ENCODE measurements at places on chromosomes 5 and 9. TPM values are rescaled to one million over a fixed set of nuclear protein-coding genes. Genes with fewer than 3 reads are reported as not detected.

- no peak for DNase-seq
Observed at GRCh38 chr9:16769291-16769690, 101.2 kb downstream of the BNC2 start.

DNA sequence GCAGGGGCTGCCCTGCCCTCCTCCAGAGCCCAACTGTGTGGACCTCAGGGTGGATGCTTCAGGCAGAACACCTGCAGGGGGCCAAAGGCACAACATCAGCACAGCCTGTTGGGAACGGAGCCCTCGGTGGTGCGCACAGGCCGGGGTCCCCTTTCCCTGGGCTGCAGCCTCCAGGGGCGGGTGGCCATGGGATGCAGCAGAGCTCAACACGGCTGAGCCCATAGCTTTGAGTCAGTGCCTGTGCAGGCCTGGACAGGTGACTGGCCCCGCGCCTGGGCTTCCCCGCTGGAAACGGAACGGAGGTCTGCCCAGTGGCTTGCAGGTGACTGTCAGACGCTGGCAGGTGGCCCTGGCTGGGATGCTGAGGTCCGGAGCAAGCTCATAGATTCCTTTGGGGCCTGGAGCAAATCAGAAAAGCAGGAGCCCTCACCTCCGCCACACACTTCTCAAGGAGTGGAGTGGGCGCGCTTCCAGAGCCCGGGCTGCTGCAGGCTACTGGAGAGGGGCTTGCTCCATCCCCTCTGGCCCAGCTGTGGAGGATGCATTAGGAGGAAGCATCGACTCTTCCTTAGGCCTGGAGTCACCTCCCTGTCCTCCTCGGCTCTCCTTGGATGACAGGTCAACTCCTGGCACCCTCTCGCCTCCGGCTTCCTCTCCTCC is 69.8 kb upstream of the RNU6ATAC start:
- DNase-seq, result no peak

DNA sequence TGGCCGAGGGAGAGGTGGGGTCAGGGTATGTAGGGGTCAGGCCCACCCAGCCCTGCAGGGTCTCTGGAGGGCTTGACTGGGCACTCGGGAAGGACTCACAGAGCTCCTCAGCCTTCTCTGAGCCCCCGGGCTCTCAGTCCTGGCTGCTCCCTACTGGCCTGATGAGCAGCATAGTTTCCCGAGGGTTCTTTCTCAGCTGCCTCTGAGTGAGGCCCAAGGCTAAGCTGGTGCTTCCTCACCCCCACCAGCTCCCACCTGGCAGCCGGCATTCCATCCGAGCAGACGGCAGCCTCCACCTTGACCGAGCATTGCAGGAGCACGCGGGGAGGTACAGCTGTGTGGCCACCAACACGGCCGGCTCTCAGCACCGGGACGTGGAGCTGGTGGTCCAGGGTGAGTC is 56.0 kb downstream of the HMCN2 start:
- no peak for DNase-seq

- no peak for DNase-seq
Observed at GRCh38 chr9:36974731-36975130, 59.3 kb downstream of the PAX5 start.

- DNase-seq, result no peak
Observed at GRCh38 chr9:2481216-2481615, 140.4 kb upstream of the VLDLR start.

DNA sequence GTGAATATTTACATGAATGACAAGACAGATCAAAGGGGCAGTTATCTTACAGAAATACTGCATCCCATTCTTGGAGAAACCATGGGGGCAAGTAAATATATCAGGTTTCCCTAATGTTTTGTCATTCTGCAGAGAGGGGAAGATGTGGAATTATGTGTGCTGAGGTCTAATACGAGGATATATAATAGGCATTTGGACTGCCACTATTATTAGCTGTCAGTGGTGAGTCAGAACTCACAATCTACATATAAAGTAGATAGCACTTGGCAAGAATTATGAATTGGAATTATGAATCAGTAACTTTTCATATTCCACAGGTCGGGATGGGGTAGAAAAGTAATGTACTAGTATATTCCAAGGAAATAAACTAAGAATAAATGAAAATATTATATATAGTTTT is 121.7 kb downstream of the GIN1 start:
- DNase-seq, result no peak

DNA sequence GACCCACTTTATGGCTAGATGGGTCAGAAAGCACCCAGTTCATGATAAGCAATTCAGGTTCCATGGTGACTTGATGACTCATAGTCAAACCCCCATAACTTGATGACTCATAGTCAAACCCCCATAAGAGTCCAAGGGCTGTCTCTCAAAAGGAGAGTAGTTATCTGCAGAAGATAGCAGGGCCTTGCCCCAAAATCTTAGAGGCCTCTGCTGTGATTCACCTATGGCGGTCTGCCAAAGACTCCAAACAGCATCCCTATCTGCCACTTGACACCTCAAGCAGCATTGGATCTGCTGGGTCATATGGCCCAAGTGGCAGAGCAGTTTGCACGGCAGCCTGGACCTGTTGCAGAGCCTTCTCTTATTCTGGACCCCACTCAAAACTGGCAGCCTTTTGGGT is 395.2 kb upstream of the KIF2A start:
- no peak for DNase-seq

DNA sequence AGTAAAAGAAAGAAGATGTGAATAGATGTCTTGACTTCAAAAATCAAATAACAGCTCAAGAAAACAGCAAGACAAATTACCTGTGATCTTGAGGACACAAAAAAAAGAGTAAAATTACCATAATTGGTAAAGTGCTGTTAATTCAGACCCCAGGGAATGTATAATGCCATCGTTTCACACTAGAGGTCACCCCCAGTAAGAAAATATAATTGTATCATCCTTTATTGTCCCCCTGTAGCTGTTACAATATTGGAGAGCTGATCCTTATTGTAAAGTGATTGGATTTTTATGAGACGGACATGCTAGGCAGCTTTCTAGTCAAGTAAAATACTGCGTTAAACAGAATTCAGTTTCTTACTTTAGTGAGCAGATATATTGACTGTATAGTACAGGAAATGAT is 377.0 kb downstream of the TLE1 start:
- DNase-seq, result no peak

DNA sequence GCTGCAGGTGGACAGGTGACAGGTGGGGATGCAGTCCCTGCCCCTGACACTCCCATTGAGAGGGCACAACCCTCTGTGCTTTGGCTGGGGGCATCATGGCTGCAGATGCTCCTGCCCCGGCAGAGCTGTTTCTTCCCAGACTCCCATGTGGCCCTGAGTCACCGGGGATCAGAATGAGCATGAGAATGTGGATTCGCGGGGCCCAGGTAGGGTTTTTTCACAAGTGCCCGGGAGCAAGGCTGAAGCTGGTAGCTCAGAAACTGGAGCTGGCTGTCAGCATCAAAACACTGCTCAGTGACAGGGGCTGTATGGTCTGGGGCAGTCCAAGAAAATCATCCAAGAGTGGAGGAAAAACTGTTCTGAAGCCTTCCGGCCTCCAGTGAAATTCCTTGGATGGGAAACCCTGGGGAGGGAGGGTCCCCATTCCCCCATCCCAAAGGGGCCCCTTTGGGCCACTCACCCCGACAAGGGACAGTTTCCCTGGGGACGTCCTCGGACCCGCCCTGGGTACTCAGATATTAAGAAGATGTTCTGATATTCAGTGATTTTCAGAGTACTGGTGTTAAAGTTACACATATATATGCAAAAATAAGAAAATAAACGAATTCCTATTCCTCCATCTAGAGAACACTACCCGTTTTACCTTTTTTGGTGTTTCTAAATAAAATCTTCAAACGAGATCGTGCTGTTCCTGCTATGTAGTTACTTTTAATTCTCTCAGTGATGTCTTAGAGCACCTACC is 120.1 kb upstream of the LPCAT1 start:
- no peak for DNase-seq

DNA sequence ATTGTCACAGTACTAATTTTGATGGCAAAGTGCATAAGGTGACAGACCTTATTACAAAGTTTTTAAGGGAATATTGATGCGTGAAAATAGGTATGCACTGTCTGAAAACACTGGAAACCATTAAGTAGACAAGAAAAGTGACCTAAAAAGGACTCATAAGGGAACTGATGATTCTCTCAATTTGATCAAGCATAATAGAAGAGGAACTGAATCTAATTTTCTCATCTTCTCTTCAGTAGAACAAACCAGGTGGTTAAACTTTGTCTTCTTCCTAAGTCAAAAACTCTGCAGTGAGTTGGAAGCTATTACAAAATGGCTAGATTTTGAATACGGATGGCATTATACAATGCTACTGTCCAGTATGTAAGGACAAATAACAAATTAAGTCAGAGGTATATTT is 53.4 kb downstream of the RNF145 start:
- no peak for DNase-seq

DNA sequence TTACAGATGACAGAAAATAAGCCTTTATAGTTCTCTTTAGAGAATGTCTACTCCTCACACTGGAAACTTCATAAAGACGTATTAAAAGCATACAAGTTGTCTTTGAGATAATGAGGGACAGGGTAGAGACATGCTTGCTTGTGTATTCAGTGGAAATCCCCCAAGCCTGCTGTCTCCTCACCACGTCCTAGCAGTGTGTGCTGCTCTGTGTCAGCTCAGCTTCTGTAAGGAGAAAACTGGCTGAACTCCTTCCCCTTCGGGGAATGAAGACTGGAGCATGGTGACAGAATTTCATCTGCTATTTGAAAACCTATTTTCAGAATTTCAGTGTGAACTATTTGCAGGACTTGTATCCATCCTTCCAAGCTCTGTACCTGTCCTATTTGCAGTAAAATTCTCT is 9.4 kb downstream of the OR2V2 start:
- no peak for DNase-seq

GRCh38 chr9:97632248-97632984 is 752 bp downstream of the TSTD2 start:
- peak; percentile 43 for DNase-seq

GRCh38 chr9:20437476-20437875 is 184.8 kb downstream of the MLLT3 start:
- DNase-seq, result no peak

DNA sequence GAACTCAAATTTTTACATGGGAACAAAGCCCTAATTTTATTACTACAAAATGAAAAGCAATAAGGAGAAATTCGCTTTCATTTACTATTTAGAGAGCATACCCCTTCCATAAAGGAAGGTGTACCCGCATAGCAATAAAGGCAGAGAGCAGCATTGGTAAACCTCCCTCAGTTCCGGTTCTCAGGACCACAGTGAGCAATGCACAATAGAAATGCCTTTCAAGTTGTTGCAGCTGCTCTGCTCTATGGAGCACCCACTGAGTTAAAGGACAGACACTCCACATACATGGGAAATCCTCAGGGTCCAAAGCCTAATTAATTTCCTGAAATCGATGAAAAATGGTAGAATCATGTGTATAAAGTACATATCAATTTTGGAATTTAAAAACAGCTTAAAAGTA is 89.9 kb upstream of the MPDZ start:
- no peak for DNase-seq

DNA sequence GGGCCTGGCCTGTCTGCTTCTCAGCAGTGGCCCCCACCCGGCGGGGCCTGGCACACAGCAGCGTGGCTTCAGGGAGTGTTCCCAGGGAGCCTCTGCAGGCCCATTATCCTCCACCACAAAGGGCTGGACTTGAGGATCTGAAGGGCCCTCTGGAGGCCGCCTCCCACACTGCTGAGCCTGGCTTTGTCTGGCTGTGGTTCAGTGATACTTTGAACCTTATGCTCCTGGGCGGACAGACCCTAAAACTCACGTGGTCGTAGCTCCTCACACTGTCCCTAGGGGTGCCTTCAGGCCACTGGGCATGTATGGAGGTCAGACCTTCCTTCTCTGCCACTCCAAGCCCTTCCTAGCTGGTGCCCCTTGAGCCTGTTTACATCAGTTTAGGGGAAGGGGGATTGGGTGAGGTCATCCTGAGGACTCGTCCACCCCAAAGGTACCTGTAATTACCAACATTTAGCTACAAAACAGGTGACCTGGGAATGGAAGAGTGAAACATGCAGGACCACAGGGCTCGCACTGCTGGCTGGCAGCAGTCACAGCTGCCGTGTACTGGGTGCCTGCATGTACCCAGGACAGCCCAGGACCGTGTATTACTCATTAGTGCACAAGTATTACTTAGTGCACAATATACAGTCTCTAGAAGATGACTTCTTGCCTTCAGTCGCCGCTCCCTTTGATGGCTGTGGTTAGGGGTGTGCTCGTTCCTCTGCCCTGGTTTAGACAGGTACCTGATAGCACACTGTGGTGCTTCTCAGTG is 8.5 kb downstream of the GRHPR start:
- DNase-seq, result no peak

DNA sequence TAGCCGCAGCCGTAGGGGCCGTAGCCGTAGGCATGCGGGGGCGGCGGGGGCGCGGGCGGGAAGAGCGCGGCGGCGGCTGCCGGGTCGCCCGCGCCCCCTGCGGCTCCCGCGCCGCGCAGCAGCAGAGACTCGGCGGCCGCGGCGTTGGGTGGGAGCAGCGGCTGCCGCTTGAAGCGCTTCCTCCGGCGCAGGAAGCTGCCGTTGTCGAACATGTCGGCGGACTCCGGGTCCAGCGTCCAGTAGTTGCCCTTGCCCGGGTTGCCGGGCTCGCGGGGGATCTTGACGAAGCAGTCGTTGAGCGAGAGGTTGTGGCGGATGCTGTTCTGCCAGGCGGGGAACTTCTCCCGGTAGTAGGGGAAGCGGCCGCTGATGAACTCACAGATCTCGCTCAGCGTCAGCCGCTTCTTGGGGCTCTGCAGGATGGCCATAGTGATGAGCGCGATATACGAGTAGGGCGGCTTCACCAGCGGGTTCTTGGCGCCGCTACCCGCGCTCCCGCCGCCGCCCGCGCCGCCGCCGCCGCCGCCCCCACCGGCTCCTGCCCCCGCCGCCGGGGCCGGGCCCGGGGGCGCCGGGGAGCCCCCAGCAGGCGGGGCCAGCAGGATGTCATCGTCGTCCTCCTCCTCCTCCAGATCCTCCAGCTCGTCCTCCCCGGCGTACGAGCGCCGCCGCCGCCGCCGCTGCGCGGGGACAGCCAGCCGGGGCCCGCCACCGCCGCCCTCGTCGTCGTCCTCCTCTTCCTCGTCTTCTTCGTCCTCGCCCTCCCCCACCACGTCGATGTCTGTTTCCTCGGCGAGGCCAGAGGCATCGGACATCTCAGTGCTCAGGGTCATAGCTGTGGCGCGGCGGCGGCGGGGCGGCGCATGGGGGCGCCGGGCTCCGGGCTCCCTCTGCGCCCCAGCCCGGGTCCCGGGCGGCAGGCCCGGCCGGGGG is 781 bp downstream of the FOXD1 start:
- no peak for DNase-seq

DNA sequence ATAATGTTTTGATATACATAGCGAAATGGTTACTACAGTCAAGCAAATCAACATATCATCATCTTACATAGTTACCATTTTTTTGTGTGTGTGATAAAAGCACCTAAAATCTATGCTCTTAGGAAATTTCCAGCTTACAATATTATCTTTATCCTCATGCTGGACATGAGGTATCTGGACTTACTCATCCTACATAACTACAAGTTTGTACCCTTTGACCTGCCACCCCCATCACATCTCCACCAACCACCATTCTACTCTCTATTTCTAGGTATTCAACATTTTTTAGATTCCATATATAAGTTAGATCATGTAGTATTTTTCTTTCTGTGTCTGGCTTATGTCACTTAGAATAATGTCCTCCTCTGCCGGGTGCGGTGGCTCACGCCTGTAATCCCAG is 79.9 kb downstream of the TAF11L14 start:
- no peak for DNase-seq

GPX8 gene
- 46.2 TPM for total RNA-seq

PCDHB9 gene
- total RNA-seq, result 0.04 TPM

PRDM9 gene
- not detected for total RNA-seq

GCNT4 gene
- total RNA-seq, result 0.07 TPM

GAPT gene
- total RNA-seq, result not detected

DMRTA1 gene
- total RNA-seq, result 0.35 TPM

SPOCK1 gene
- 324 TPM for total RNA-seq

HACD4 gene
- 0.99 TPM for total RNA-seq

LURAP1L gene
- total RNA-seq, result 3.3 TPM

DPYSL3 gene
- 138 TPM for total RNA-seq

FBXW11 gene
- total RNA-seq, result 67.5 TPM
